Kidney tubule cell (primary cell): ENCODE measurements at places on chromosomes 5 and 9.

- no peak for DNase-seq
Measured at GRCh38 chr9:133008406-133008805, 22.4 kb upstream of the GTF3C5 start.

GRCh38 chr5:120591911-120592310 lies 127.8 kb downstream of the PRR16 start:
- DNase-seq, result no peak

DNA sequence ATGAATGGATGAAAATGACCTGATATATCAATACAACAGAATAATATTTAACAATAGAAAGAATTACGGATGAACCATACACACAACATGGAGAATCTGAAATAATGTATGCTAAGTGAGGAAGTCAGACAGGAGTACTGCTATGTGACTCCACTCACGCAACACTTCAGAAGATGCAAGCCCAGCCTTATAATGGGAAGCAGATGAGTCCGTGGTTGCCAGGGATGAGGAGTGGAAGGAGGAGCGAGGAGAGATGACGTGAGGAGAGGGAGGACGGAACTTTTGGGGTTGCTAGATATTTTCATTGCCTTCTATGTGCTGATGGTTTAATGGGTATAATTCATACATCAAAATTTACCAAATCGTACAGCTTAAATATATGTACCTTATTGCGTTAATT lies 55.4 kb upstream of the ERCC6L2 start:
- no peak for DNase-seq

DNA sequence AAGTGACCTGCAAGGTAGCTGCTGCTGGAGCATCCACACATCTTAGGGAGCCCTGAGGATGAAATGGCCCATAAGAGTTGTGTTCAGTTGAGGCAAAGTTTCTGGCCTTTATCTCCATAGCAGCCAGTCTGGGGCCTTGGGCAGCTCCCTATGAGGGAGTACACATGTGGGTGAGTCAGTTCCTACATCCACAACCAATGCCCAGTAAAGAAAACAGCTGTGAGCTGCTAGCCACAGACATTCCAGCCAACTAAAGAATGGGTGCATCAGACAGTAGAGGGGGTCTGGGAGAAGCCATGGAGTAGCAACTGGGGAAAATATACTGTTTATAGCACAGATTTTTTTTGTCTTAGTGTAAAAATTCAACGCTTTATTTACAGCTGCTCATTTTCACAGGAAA lies 720.7 kb downstream of the TLE1 start:
- peak; percentile 84 for DNase-seq
